ENCODE measurements at places on chromosomes 13 and 19.

GRCh38 chr19:44303976-44304568, 753 bp downstream of the ZNF235 start:
- DNase-seq, result peak; percentile 5

GRCh38 chr19:44809577-44810233, 802 bp downstream of the BCAM start:
- DNase-seq, result no peak

DNA sequence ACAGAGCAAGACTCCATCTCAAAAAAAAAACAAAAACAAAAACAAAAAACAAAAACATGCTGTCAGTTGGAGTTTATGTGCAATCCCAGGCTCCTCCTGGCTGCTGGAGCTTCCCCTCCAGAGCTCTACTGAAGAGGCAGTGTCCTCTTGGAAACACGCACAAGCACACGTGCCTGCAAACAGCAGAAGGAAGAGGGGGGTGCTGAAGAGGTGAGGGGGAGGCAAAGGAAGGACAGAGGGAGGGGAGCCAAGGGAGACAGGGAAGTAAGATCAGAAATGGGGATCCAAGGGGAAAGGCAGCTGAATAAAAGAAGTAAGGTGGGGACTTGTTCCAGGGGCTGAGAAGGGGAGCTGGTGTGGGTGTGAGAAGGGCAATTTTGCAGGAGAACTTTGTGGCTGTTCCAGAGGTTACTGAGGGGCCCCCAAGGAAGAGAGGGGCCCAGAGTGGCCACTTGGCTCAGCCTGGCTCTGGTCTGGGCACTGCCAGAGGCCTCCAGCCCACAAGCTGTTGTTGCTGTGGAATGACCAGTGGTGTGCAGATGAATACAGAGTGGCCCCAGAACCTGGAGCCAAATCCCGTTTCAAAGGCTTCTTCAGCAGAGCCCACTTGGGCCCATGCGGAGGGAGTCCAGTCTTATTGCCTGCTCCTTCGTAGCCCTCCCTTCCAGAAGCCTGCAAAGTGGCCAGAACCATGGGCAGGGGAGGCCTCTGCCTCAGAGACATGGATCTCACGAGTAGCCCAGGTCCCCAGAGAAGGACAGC, 34.4 kb downstream of the LYL1 start:
- DNase-seq, result no peak

DNA sequence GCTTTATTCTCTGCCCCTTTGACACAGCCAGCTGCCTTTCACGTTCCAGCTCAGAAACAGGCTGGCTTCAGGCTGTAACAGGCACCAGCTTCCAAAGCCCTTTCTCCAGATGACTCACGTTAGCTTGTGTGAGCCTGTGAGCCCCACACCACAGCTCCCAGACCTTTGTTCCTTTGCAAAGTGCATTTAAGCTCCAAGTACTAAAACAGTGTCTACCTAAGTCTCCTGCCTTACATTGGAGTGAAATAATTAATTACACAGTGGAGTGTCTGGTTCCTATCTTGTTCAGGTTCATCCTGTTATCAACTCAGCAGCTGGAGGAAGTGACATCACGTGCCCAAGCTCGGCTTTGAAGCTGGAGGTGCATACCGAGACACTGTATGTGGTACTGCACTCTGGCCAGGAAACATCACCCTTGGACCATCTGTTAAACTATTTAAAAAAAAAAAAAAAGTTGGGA, 475.8 kb downstream of the FOXO1 start:
- peak; percentile 28 for DNase-seq

DNA sequence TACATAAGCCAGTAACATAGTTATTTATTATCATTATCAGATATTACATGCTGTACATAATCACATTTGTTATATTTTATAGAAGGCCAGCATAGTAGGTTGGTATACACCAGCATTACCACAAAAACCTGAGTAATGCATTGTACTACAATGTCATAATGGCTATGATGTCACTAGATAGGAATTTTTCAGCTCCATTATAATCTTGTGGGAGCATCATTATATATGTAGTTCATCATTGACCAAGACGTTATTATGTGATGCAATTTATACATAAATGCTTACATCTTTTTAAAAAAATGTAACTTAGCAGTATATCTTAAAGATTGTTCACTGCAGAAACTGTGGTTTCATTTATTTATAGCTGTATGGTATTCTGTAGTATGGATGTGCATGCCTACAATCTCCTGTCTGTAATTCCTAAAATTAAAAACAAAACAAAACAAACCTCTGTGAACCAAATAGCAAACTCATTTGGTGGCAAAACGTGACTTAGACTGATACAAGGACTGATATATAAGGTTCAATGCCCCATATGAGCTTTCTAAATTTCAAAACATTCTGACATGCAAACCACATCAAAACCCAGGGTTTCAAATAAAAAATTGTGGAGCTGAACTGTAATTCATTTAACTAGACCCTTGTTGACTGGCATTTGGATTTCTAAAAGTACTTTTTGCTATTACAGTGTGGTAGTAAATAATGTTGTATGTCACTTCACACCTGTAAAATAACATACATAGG, 250.9 kb downstream of the DLEU7 start:
- no peak for DNase-seq

DNA sequence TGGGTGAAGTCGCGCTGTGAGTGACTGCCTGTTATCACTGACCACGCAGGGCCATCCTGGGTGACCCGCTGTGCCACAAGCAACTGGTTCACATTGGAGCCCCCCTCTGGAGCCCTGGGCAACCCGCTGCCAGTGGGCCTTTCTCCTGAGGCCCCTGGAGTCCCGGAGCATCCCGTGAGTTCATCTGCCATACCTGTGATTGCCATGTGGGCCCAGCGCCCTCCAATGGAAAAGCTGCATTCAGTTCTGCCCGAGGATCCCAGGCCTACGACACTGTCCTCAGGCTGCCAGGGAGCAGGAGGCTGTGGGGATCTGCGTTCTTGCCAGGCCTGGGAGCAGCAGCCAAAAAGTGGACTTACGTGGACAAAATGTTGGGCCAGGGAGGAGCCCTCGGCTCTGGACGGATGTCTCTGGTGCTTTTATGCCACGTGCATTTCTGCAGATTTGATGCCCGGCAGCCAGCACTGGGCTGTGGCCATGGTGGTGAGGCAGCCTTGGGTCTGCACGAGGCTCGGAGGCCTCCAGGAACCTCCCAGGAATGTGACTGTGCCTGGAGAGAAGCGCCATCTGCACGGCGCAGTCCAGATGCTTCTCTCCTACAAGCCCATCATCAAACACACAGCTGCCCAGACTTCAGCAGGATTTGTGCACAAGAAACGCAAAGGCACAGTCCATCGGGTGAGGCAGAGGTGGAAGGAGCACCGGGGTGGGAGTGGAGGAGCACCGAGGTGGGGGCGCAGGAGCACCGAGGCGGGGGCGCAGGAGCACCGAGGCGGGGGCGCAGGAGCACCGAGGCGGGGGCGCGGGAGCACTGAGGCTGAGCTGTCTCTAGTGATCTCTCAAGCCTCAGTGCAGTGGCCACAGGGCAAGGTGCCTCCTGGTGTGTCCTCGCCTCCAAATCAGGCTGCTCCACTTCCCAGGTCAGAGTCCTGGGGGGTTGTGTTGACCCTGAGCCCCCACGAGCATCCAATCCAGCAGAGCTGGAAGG, 44.0 kb downstream of the C13orf46 start:
- DNase-seq, result no peak

DNA sequence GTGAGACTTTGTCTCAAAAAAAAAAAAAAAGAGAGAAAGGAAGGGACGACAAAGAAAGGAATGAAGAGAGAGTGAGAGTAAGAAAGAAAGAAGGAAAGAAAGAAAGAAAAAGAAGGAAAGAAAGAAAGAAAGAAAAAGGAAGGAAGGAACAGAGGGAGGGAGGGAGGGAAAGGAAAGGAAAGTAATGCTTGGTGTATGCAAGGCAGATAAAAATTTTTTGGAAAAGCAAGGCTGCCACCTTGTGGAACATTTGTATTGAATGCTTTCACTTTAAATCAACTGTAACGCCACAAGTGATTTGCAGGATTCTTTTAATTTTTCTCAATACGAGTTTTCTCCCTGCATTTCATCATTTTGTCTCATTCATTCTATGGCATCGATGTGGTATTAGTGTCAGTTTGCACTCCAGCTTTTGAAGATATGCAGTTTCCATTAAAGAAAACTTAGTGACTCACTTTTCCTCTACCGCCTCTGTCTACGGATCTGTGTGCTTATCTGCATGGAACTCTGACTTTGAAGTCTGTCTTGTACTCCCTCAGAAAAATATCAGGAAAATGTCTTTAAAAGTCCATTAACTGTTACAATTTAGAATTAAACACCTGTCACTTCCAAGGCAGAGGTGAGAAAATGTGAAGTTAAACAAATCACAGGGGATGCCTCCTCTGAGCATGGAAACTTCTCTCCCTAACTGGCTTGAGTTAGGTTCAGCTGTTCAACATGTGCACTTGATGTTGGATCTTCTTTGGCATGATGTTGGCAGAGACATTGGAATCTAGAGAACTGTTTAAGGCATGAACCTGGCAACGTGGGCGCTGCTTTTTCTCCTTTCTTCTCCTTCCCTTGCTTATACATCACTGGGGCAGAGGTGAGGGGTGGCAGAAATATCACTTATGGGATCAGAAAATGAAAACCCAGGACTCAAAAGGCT, 20.0 kb upstream of the ZDHHC20 start:
- DNase-seq, result peak; percentile 43

DNA sequence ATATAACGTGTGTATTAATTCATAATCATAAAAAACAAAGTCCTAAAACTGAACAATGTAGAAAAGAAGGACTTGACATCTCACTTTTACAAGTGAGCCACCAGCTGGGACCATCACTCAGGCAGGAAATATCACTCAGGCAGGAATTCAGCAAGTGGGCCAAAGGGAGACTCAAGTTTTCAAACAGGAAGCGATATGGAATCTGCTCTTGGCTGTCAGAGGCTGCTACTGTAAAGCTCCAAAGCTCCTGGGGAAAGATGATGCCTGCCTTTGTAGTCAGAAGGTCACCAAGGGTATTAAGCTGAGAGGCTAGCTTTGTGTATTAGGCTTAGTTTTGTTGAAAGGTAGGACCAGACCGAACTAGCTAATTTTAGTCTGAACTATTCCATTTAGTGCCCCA, 5.5 kb upstream of the AKAP11 start:
- no peak for DNase-seq

DNA sequence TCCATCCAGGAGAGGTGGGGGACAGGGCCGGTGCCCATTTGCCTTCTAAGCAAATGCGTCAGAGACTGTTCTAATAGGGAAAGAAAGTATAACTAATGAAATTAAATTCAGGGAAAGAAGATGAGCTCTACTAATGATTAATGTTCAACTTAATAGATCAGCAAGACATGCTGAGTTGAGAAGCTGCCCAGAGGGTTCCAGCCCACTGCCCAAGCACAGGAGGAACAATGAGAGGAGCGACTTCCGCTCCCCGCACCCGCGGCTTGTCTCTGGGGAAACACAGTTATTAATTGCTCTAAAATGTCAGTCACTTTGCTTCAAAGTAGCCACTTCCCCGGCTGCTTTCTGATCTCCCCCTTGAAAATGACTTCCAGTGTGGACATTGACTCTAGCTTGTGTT, 331.3 kb downstream of the UQCRFS1 start:
- DNase-seq, result no peak

DNA sequence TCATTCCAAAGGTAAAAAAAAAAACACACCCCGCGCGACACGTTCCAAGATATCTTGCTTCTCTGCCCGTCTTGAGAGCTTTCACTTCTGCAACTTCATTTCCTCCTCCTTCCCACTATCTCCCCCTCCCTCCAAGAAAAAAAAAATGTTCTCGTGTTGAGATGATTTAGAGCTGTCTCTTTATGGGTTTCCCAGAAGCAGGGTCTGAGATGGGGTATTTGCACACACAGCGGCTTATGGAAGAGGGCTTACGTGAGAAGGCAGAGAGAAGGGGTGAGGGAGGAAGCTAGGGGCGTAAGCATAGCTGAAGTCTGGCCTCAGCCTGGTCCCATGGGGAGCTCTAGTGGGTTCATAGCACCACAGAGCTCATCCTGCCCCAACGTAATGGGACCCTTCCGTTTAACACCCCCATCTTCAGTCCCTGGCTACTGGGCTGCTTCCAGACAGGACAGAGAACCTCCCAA, 31.3 kb upstream of the USE1 start:
- peak; percentile 21 for DNase-seq

DNA sequence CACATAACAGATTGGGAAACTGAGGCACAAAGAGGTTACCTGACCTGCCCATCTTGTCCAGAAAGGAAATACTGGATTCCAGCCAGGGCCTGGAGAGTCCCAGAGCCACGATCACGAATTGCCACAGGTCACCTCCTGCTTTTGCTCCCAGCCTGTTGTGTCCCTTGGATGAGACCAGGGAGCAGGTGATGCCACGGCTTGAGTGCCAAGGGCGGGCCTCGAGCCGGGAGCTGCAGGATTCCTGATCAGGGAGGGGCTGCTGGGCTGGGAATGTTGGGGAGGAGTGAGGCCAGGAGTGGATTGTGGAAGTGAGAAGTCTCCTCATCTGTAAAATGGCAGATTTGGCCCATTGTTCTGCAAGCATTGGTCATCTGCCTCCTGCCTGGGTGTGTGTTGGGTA, 29.4 kb downstream of the DNM2 start:
- DNase-seq, result no peak

DNA sequence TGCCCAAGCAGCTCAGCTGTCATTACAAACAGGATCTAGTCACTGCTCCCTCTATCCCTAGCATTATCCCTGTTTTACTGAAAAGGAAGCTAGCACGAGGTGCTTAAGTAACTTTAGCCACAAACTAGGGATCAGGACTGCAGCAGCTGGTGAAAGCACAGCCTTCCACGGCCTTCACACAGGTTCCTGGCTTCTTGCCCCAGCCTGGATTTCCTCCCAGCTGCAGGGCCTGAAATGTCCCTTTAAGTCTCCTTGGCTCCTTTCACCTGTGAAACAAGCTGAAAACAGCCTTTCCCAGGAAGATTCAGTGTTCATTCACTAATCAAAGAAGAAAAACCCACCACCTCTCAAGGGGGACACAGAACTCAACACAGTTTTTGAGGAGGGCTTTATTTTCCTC, 754.5 kb downstream of the DIAPH3 start:
- DNase-seq, result no peak

DNA sequence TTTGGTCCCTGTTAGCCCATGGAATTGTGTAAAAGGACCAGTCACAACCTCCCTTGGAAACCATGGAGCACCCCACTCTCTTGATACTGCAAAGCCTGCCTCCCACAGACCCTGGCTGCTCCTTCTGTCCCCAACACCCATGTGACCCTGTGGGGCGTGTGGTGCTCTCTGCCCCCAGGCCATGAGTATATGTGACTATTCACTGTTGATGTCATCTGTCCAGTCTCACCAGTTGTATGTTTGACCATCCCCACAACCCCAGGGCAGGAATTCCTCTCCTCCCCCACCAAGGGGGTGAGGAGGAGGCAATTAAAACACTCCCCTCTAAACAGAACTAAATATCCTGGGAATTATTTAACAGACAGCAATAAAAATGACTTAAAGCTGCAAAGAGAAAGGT, 35.2 kb downstream of the KCTD15 start:
- no peak for DNase-seq

- DNase-seq, result no peak
Observed at GRCh38 chr13:24627946-24628345, 52.3 kb upstream of the ATP12A start.

DNA sequence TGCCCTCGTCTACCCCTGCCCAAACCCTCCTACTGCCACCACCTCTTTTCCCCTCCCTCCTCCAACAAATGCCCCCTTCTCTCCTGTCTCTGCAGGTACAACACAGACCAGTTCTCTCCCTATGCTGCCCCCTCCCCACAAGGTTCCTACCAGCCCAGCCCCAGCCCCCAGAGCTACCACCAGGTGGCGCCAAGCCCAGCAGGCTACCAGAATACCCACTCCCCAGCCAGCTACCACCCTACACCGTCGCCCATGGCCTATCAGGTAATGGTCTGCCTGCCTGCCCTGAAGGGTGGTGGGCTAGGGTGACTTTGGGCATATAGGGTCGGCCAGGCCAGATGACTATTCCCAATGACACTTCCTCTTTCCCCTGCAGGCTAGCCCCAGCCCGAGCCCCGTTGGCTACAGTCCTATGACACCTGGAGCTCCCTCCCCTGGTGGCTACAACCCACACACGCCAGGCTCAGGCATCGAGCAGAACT, 6.5 kb upstream of the TIMM50 start:
- DNase-seq, result peak; percentile 64
